ENCODE measurements at places on chromosomes 3 and 15.
A peak's percentile ranks its signal among the peaks of the same experiment; 100 is the strongest.

GRCh38 chr3:49276475-49277382, at the start of gene C3orf62:
Gene C3orf62, minus strand, starts transcription at chr3:49277232. Its CDS starts 360 bp downstream, at chr3:49276872.
- DNase-seq = peak; percentile 91

GRCh38 chr3:103601666-103602065, 1166.9 kb downstream of the ZPLD1 start:
- DNase-seq = no peak

- peak; percentile 59 for DNase-seq
These were observed 23.9 kb upstream of the BCL2L10 start for GRCh38 chr15:52136442-52136980.

DNA sequence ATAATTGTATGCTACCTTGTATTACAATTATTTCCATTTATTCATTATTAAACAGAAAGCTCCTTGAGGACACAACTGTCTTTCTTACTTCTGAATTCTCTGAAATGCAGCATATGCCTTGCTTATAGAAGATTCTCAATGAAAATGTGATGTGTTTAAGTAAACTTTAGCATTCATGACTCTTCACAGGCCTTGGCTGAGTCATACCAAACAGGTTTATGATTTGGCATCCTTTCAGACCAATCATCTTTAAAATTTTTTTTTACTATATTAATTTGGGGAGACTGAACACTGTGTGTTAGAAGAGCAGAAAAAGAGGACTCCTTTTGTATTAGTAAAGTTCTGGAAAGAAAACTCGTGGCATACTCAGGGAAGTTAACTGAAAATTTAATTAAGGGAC, 6.4 kb upstream of the GALK2 start:
- no peak for DNase-seq

DNA sequence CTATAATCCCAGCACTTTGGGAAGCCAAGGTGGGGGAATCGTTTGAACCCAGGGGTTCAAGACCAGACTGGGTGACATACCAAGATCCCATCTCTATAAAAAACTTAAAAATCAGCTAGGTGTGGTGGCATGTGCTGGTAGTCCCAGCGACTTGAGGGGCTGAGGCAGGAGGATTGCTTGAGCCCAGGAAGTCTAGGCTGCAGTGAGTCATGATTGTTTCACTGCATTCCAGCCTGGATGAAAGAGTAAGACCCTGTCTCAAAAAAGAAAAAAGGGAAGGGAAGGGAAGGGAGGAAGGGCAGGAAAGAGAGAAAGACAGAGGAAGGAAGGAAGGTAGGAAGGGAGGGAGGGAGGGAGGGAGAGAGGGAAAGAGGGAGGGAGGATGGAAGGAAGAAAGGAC, 133.7 kb upstream of the LRRN1 start:
- DNase-seq = peak; percentile 26

DNA sequence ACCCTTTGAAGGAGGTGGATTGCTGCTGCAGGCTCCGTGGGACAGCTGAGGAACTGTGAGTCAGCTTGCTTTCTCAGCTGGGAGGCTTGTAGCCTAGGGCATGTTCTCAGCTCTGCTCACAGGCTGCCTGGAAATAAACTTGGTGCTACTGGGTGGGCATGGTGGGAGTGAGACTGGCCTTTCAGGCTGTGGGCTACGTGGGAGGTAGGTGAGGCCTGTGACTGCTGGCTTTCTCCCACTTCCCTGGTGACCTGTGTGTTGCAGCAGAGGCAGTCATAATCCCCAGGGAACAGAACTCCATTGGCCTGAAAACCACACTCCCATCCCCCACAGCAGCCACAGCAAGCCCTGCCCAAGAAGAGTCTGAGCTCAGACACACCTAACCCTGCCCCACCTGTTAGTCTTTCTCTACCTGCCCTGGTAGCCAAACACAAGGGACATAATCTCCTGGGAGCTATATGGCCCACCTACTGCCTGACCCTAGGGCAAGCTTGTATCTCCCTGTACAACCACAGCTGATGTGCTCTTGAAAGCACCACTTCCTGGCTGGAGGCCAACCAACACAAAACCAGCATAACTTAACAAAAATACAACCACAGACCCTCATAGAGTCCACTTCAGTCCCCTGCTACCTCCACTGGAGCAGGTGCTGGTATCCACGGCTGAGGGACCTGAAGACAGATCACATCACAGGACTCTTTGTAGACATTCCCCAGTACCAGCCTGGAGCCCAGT, 236.5 kb downstream of the SQOR start:
- DNase-seq = peak; percentile 99

DNA sequence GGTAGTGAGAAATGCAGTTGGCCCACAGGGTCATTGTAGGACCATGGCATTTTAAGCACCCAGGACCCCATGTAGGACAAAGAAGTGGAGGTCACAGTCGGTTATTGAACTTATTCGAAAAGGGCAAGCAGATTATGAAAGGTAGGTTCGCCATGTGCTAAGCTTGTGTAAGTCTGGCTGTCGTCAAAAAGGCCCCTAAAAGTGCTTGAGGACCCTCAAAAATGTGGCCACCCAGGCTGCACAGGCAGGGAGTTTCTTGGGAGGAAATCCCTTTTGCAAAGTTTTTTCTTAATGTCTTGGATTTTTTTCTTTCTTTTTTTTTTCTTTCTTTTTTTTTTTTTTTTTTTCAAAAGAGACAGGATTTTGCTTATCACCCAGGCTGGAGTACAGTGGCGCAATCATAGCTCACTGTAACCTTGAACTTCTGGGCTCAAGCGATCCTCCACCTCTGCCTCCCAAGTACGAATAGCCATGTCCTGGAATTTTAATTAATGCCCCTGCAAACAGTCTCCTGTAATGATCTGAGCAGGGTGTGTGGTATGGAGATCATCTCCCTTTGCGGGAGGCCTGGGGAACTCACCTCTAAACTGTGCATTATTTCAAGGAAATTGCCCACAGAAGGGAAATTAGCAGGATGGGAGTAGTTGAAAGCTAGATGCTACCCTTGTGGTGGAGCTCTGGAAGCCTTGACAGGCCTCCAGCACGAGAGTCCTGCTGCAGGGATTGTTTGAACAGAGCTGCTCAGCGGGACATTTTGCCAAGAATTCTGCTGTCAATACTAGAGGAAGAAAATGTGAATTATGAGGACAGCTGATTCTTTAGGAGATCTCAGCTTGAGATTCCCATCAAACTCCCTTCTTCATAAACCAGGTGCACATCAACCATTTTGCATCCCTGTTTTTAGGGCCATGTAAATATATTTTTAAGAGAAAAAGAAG, 28.4 kb downstream of the THSD4 start:
- peak; percentile 50 for DNase-seq

DNA sequence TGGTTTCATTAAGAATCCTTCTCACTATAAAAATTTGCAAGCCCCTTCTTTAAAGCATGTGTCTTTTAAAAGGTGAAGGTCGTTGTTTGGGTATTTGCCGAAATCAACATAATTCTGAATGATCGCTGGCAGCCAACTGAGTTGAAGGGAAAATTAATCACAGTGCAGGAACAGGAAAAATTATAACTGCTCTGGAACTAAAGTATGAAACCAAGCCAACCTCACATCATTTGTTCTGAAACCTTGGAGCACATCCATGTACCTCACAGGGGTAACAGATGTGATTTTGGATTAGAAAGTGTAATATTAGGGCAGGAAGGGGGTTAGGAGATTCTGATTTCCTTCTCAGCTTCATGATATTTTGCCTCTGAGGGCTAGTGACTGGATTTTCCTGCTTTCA, 52.2 kb upstream of the PTX3 start:
- no peak for DNase-seq

DNA sequence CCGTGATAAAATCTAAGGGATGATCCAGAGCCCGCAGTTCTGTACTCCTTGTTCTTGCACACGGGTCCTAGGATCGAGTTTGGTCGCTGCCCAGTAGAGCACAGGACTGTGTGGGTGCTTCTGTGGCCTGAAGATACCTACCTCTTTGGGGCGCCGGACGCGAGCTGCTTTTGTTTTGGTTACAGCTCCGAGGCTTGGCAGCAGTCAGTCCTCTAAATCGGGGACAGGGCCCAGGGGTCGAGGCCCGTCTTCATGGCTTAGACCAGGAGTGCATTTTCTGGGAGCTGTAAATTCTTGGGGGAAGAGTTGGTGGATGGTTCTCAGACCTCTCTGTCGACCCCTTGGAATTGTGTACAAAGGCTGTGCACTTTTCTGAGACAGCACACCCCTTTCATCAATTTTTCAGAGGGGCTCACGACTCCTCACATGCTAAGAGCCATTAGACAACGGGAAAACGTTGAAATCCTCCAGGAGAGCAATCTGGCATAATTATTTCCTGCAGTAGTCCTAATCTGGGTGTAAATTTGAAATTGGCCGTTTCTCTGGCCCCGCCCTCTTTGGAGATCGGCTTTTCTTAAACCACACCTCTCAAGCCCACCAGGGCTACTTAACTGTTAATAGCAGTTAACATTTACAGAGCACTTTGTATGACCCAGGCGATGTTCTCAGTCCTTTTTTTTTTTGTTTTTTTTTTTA, 928 bp downstream of the CEP97 start:
- peak; percentile 57 for DNase-seq

DNA sequence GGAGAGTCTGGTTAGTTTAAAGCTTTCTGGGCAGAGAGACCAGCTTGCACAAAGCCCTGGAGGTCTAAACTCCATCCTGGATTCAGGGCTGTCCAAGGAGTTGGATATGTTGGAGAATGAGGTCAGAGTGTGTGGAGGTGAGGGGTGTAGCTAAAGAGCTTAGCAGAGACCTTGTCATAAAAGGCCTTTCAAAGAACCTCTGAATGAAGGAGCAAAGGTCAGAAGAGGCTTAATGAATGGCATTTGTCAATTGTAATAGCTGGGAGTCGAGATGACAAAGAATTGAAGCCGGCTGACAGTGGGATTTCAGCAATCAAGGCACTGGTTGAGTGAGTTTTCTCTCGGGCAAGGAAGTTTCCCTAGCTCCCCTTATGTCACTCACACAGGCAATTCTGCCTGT, 202.6 kb downstream of the PDCD6IP start:
- DNase-seq = no peak

GRCh38 chr3:114669614-114670013, 375.8 kb downstream of the TIGIT start:
- DNase-seq = no peak

DNA sequence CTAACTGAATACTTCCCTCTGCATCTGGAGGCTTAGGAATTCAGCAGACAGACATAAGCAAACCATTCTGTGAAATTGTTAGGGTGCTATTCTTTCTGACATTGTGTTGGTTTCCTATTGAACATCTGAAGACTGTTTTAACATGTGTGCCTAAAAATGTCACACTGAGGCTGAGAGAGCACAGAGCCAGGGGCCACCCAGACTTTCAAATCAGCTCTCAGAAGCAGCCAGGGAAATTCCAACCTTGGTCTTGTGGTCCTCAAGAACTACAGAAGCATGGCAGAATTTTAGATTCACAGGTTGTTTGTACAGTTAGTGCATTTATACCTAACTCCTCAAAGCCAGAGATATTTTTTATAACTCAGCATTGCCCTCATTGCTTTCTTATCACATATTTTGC, 929.2 kb upstream of the CFAP20DC start:
- no peak for DNase-seq

GRCh38 chr15:39784125-39784524, 1.5 kb upstream of the FSIP1 start:
- DNase-seq = peak; percentile 41

DNA sequence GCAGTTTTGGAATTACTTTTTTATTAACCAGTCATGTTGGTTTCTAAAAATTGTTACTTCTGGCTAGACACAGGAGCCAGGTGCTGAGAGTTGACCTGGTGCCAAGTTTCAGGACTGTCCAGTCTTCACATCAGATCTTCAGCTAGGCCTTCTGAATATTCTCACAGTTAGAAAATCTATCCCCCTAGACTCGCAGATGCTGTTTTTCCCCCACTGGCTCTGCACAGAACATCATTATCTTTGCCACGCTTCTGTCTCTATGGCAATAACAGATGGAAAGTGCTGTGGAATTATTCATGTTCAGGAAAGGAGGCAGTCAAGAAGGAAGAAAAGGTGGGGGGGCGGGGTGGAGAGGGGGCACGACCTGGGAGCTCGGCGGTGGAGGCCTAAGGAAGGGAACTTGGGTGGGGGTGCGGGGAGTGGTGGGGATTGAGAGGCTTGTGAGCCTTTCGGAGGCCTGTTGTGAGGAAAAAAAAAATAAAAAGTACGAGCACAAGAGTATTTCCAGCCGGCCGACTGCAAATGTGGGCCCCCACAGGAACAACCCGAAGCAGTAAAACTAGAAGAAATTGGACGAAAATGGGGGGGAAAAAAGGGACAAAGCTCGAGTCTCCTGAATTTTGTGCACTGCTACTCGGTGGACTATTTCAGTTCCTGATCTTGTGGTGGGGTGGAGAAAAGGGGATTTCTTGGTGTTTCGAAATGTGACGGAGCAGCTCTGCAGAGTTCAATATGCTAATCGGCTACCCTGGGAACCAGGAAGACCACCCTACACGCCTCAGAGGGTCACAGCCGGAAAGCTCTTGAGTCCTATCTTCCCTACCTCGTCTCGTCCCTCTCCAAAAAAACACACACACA, 1.5 kb upstream of the SKIL start:
- peak; percentile 74 for DNase-seq

- peak; percentile 85 for DNase-seq
These were observed 341.3 kb upstream of the THBS1 start for GRCh38 chr15:39239562-39239961.

GRCh38 chr15:95085056-95085455, 853.7 kb downstream of the MCTP2 start:
- DNase-seq = no peak

DNA sequence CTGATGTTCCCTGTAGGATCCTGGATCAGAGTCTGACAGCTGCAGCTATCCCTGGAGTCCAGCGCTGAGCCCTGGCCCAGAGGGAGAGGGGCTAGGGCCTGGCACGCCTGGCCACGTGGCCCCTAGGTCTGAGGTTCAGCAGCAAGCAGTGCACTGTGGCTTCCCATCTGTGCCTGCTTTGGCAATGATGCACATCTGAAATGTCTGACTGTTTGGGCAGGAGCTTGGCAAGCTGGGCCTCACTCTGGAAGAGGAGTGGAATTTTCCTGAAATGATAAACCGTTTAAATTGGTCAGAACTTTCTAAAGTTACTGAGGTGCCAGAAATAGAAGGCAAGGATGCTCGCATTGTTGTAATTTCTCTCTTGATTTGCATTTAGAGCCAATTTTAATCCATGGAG, 48.8 kb upstream of the MRPS22 start:
- peak; percentile 69 for DNase-seq

GRCh38 chr15:84690342-84690741, 25.6 kb downstream of the SEC11A start:
- DNase-seq = no peak

GRCh38 chr3:155634121-155634719, 110.7 kb downstream of the PLCH1 start:
- no peak for DNase-seq

Measured in RPMI7951 (cell line).